HCT116 (cell line): ENCODE measurements at places on chromosomes 11 and 22.

GRCh38 chr11:80569832-80570231, 1129.0 kb upstream of the TENM4 start:
- no peak for DNase-seq

DNA sequence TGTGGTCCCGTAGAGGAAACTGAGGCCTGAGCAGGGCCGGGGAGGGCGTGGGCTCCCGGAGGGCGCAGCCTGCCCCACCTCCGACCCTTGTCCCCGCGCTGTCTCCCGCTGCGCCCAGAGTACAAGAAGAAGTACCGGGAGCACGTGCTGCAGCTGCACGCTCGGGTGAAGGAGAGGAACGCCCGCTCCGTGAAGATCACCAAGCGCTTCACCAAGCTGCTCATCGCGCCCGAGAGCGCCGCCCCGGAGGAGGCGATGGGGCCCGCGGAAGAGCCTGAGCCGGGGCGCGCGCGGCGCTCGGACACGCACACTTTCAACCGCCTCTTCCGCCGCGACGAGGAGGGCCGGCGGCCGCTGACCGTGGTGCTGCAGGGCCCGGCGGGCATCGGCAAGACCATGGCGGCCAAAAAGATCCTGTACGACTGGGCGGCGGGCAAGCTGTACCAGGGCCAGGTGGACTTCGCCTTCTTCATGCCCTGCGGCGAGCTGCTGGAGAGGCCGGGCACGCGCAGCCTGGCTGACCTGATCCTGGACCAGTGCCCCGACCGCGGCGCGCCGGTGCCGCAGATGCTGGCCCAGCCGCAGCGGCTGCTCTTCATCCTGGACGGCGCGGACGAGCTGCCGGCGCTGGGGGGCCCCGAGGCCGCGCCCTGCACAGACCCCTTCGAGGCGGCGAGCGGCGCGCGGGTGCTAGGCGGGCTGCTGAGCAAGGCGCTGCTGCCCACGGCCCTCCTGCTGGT, 1.9 kb downstream of the NLRP6 start:
- no peak for DNase-seq

DNA sequence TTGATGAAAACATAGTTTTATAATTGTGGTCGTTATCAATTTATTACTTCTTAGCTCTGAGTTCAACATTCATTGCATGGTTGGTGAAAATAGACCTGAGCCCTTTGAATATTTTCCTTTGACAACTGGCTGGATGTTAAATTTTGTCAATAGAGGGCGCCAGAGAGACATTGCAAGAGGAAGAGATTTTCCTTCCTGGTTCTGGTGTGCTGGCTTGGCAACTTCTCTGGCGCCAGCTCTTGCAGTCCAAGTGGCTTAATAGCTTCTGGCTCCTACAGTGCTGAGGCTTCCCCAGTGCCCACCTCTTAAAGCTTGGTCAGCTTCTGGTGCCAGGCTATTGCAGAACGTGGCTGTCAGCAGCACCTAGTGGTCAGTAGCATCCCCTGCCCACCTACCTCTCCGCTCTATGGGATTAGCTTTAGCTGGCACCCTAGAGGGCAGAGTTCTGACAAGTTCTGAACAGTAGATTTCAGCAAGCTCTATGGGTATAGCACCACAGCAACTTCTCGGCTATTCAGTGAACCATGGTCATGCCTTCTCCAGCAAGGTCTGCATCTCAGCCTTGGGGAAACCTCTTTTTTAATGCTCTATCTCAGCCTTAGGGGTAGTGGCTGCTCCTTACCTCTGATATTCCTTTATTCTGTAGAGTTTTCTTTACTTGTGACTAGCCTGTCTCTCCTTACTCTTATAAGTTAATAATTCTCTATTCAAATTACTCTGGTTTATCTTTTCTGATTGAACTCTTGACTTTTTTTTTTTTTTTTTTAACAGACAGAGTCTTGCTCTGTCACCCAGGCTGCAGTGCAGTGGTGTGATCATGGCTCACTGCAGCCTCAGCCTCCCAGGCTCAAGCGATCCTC, 59.4 kb downstream of the ACER3 start:
- DNase-seq, result peak; percentile 60

GRCh38 chr22:42642806-42643633, 2.6 kb upstream of the ATP5MGL start:
- no peak for DNase-seq

DNA sequence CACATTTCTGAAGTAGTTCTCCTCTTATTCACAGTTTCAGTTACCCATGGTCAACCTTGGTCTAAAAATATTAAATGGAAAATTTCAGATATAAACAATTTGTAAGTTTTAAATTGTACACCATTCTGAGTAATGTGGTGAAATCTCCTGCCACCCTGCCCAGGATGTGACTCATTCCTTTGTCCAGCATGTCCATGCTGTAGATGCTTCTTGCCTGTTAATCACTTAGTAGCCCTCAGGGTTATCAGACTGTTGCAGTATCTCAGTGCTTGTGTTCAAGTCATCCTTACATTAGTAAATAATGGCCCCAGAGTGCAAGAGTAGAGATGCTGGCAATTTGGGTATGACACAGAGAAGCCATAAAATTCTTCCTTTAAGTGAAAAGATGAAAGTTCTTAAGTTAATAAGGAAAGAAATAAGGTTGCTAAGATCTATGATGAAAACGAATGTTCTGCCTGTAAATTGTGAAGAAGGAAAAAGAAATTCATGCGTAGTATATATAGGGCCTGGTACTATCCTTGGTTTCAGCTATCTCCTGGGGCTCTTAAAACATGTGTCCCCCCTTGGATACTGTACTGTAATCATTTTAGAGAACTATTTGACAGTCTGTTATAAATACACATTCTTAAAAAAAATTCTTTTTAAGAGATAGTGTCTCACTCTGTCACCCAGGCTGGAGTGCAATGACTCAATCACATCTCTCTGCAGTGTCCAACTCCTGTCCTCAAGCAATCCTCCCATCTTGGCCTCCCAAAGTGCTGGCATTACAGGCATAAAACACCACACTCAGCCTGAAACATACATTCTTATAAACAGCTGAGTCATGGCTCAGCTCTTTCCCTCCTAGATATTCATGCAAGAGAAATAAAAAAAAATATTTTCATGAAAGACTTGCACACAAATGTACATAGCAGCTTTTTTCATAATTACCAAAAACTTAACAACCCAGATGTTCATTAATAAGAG, 31.3 kb downstream of the MTNR1B start:
- DNase-seq, result peak; percentile 87

- no peak for DNase-seq
Measured at GRCh38 chr11:126145954-126146353, 65.5 kb downstream of the RPUSD4 start.

DNA sequence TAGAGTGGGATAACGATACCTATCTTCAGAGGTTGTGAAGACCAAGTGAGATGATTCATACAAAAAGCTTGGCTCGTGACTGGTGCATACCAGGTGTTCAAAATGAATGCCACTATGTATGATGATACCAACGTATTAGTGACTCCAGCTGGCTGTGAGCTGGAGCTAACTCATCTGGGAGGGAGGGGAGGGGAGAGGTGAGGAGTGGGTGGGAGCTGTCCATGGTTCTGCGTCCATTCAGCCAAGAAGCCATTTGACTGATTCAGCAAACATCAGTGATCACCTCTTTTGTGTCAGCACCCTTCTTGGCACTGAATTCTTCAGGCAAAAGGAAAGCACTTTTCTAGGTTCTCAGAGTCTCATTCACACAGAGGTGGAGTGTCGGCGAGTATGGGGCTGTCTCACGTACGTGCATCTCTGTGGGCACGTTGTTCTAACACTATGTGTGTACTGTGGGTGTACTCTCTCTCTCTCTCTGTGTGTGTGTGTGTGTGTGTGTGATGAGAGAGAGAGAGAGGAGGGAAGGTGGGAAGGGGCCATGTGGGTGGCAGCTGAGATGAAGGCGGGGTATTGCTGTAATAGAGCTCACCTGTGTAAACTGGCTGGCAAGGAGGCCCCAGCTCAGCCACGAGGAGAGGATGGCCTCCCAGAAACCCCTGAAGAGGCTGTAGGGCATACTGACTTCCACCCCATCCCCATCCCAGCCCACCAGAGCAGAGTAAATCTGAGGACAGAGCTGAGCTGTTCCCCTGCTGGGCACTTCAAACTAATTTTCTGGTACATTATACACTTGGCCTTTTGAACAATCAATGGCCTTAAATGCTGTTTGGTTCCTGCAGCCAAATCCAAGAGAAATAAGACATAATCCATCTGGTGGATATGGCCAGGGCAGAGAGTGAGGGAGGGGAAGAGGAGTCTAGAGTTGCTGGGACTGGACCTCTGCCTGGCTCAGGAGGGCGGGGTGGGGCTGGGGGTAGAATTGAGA, 96.1 kb upstream of the THY1 start:
- DNase-seq, result no peak

DNA sequence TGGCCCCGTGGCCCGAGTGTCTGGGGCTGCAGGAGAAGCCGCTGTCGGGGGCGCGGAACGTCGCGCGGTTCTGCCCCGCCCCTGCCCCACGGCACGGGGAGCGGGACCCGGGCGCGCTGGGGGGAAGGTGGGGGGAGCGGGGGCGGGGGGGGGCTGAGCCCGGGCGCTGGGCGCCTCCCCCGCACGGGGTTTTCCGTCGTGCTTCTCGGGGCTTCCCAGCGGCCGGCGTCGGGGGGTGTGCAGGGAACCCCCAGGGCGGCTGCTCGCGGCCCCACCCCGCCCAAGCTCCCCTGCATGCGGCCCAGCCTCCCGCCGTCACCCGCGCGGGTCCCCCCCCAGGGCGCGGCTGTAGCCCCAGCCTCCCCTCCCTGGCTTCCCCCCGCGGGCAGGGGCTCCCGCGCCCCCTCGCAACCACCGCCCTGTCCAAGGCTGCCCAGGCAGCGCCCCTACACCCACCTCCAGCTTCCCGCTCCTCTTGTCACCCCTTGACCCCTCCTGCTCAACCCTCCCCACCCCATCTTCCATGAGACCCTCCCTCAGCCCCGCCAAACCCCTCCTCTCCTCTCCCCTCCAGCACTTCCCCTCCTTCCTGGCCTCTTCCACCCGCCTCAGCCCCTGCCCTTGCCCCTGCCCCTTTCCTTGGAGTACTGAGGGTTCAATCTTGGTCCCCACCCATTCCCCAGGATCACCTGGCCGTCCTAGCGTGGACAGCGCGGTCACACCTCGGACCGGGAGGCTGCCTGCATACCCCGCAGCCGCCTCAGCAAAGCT, 1.7 kb downstream of the IL17REL start:
- DNase-seq, result no peak

DNA sequence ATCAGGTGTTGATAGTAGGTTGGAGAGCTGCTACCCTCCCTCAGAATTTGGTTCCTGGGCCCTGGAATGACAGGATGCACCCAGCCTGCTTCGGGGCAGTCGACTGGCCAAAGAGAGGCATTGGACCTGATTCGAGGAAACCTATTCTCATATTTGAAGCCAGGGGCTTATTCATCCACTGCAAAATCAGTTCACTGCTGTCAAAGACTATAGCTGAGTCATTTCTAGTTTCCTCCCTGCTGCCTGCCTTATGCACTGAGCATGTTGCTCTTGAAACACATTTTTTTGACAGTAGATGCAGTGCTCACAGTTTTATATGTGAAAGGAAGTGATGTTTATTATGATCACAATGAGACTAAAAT, 565.4 kb downstream of the ETS1 start:
- DNase-seq, result no peak

- DNase-seq, result no peak
Measured at GRCh38 chr11:33128739-33129138, 32.5 kb downstream of the CSTF3 start.

GRCh38 chr22:50027639-50028537, 15.3 kb upstream of the IL17REL start:
- no peak for DNase-seq

DNA sequence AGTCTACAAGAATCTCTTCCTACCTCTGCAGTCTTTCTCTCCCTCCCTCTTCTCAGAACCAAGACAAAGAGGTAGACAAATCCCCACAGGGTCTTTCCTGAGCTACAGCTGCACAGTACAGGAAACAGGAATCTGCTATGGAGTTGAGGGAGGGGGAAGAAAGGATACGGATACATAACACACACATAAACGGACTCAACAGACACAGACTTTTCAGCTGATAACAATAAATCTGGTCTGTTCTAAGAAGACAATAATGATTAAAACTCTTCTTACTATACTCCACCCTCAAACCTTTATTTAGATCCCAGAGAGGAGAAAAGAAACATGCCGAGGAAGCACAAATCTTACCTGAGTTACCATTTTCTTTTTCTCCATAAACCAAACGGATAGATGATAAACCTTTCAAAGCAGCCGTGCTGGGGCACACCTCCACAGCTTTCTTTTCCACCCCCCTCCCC, 122.2 kb downstream of the APOL5 start:
- DNase-seq, result no peak

DNA sequence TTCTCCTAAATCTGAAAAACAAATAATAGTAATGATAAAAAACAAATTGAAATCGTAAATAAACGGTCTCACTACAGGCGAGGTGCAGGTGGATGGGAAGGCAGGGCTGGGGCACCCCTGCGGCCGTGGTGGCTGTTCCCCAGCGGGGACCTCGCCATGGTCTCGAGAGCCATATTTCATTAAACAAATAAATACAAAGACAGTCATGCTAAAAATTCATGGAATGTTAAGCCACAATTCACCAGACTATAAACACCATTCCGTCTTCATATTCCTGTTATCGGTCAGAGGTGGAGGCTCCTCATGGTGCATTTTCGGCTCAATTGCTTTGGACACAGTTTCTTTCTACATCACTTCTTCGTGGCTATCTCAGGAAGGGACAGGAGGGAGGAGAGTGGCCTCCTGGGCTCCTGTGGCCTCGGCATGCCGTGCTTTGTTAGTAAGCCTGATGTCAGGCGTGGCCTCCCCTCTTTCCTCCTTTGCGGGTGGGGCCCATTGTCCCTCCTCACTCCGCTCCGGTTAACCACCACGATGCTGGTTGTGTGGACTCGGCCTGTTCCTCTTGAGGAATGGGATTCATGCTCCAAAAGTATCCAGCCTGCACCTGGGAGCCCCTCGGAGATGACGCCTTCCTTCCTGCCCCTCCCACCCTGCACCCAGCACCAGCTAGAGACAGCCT, 16.1 kb upstream of the BRSK2 start:
- no peak for DNase-seq

- DNase-seq, result no peak
Measured at GRCh38 chr22:42367980-42368378, 64.2 kb downstream of the NFAM1 start.

- no peak for DNase-seq
Measured at GRCh38 chr11:12258451-12258850, 118.9 kb upstream of the PARVA start.

DNA sequence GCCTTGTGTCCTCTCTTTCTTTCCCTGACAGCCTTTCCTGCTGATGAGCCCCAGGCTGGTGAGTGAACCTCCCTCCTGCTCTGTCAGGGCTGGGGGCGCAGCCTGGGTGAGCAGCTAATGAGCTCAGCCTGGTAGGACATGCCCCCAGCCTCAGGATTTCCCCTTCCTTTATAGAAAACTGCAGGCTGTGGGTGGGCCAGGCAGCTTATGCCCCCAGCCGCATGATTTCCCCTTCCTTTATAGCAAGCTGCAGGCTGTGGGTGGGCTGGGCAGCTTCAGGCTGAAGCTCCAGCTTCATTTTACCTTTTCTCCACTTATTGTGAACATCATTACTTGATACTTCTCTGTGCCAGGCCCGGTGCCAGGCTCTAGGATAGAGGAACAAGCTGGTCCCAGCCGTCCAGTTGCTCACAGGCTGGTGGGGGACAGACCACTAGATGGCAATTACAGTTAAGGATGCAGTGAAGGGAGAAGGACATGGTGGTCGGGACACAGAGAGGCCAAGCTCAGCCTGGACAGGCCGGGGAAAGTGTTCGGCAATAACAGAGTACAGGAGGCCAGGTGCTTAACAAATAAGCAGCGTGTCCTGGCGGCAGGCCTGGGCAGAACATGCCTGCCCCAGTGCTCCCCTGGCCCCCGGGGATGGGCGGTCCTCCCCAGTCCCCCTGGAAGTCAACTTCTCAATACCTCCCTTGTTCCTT, 5.3 kb downstream of the LGALS12 start:
- no peak for DNase-seq

- DNase-seq, result no peak
Measured at GRCh38 chr11:124839128-124839971, 25.9 kb upstream of the ROBO3 start.
